ENCODE measurements at places on chromosomes 6 and 20. TPM values are rescaled to one million over a fixed set of nuclear protein-coding genes. Genes with fewer than 3 reads are reported as not detected.

DNA sequence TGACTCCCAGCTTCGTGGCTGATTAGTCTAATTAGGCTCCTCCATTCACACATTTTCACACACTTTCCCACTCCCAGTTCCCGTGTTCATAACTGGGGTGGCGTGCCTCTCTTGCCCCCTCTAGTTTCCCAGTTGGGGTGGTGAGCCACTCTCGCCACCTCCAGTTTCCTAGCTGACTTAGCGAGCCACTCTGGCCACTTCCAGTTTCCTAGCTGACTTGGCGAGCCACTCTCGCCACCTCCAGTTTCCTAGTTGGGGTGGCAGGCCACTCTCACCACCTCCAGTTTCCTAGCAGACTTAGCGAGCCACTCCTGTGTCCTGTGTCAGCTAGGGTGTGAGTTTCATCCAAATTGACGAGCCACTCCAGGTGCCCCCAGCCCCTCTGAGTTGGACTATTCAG is 7.4 kb upstream of the GMPR start:
- DNase-seq: no peak

- no peak for DNase-seq
Measured at GRCh38 chr20:56463428-56463827, 5.0 kb upstream of the RTF2 start.

GRCh38 chr6:89379281-89379680 is 26.8 kb upstream of the UBE2J1 start:
- no peak for DNase-seq

- DNase-seq: no peak
Measured at GRCh38 chr6:52065621-52066020, 21.8 kb downstream of the PKHD1 start.

- no peak for DNase-seq
Measured at GRCh38 chr6:21128601-21129000, 464.9 kb upstream of the SOX4 start.

DNA sequence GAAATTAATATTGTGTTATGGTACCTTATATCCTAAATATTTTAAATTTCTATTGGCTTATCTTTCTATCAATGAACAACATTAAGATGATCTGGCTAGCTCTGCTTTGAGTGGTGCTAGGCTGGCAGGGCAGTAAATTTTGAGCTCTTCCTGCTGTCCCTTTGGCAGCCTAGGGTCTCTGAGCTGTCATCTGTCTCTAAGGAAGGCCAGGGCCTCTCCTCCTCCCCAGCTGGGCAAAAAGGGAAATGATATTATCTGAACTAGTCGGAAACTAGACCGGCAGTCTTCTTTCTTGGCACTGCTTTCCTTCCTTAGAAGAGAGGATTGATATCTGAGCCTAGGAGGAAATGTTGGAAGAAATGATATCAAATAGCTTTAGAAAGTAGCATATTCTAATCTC is 176.7 kb upstream of the BTBD3 start:
- DNase-seq: no peak

GRCh38 chr6:170245475-170245992 is 45.3 kb downstream of the DLL1 start:
- DNase-seq: no peak

DNA sequence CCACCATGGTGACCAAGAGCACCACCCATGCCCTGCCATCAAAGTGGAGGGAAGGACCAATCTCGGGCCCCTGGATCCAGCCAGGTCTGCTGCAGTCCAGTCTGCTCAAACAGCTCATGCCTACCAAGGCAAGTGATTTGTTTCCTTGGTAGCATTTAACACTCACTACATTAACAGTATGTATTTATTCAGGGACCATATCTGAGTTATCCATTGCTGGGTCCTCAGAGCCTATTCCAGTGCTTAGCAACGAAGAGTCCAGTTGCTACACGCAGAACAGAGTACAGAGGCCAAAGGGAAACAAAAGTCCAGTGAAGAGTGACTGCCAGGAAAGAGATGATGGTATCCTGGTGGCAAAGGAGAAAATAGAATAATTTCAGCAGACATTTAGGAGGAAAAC is 352.2 kb downstream of the PTPRT start:
- DNase-seq: no peak

DNA sequence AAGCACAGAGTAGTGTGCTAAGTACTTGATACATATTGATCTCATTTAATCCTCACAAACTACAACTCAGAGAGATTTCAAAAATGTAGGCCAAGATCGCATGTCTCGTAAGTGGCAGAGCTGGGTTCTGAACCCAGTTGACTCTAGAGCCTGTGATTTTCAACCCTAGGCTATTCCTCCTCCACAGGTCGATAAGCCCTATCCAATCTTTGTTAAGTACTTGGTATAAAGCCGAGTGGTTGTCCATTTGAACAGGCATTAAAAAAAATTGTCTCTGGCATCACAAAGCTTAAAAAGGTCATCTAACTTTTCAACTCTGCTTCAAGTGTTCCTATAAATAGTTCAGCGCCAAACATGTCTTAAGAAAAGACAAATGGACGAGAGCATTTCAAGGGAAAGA is 37.4 kb downstream of the LYRM4 start:
- no peak for DNase-seq

GRCh38 chr6:33330736-33331135 is 13.2 kb upstream of the ZBTB22 start:
- DNase-seq: no peak

GRCh38 chr20:15930311-15931305 is 642.6 kb downstream of the KIF16B start:
- DNase-seq: no peak

CPXM1 gene
- 57.7 TPM for total RNA-seq

SLC12A5 gene
- 1.7 TPM for total RNA-seq

GATA5 gene
- total RNA-seq: 0.19 TPM

HLA-DOB gene
- total RNA-seq: not detected

APCDD1L gene
- not detected for total RNA-seq

LY6G6F gene
- not detected for total RNA-seq

GPX5 gene
- not detected for total RNA-seq

OLIG3 gene
- not detected for total RNA-seq

CDSN gene
- total RNA-seq: not detected

Data from mesenteric fat pad (tissue), 1 donor.